Mesothelial cell of epicardium (in vitro differentiated cells): ENCODE measurements at places on chromosomes 1 and 21. TPM values are rescaled to one million over a fixed set of nuclear protein-coding genes. Genes with fewer than 3 reads are reported as not detected.

DNA sequence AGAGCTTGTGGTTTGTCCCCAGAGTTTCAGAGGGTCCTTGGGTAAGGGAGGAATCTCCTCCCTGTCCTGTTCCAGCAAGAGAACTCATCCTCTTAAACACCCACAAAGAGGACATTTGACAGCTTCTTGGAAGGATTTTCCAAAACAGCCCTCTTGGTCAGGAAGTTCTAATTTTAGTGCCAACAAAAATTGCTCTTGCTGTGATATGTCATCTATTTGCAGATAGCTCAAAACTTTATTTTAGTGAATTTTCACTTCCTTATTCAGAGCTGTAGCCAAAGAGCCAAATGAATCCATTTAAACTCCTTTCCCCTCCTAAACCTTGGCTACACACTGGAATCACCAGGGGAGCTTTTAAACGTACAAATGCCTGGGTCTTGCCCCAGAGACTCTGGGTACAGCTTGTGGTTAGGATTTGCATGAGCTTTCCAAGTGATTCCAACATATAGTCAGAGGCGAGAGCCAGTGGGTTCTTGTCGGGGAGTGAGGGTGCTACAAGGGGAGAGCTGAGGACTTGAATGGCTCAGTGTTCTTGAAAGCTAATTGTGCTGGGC lies 11.8 kb upstream of the RASSF5 start:
- DNase-seq = no peak

Gene C1orf185
- total RNA-seq = not detected in 3 replicates

DNA sequence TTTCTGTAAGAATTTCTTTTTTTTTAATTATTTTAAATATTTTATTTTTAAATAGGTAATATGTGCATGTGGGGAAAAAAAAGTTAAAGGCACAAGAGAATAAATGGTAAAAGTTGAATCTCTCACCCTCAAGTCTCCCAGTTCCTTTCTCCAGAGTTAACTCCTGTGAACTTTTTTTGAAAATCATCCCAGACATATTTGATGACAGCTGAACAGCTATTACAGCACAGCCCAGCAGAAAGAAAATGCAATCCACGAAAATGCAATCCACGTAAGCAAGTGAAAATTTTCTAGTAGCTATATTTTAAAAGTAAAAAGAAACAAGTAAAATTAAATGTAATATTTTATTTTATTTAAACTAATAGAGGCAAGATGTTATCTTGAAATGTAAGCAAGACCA lies 310.0 kb upstream of the RUNX1 start:
- no peak for DNase-seq

DNA sequence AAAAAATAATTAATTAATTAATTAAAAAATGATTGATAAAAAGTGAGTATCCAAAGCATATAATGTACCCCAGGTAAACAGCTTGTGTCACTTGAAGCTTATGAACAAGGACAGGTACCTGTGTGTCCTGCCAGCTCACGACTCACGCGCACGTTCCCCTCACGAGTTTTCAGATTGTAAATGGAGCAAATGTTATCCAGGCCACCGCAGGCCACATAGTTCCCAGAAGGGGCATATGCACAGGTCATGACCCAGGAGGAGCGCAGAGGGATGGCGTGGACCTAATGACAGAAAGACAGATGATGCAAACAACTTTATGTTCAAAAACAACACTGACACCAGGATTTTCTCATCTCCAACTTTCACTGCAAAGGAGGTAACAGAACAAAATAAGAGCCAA lies 26.0 kb upstream of the NADK start:
- no peak for DNase-seq
